T-helper 17 cell (primary cell): ENCODE measurements at places on chromosomes 5 and 9.

GRCh38 chr9:137678202-137678601, 59.4 kb downstream of the EHMT1 start:
- DNase-seq: no peak

DNA sequence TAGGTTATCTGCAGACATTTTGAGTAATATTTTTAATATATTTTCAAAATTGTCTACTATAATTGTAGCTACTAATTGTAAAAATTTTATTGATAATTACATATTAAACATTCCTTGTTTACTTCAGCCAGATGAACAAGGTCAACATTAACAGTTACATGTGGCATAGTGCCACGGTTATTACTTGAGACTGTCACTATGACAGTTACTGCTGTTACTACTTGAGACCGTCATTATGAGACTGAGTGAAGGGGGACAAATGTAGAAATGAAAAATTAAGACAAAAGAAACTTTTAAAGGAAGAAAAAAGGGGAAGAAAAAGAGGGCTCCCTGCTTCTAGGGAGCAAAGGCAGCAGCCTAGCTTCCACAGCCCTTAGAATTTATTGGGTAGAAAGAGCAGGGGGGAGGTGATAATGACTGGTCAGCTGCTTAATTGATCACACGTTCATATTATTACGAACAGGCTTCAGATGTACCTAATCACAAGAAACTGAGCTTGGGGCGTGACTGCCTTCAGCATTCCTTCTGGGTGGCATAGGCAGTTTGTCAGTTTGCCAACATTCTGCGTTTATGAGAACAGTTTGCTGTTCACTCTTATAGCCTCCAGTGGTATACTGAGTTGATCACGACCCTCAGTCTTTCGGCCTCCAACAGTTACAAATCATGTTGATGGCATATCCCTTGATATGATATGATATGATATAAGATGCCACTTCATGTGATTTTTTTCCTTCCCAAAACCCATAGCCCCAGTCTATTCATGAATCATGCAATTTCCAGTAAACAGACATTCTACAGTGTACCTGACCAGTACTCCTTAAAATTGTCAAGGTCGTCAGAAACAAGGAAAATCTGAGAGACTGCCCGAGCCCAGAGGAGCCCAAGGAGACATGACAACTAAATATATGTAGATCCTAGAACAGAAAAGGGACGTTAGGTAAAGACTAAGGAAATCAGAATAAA, 13.1 kb downstream of the MARCHF6 start:
- DNase-seq: no peak

DNA sequence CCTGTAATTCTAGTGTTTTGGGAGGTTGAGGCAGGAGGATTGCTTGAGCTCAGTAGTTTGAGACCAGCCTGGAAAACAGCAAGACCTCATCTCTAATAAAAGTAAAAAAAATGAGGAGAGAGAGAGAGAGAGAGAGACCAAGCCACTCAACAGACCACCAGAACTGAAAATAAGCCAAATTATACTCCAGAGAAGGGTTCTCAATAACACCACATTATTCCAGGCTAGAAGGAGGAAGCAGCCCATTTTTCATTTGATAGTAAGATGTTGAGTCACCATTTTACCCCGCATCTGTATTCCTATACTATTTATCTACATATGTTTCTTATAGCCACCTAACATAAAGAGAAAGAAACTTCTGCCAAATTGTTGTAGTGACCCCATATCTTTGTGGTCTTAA, 134.8 kb downstream of the PCSK5 start:
- DNase-seq: no peak

- no peak for DNase-seq
Observed at GRCh38 chr5:75666801-75667200, 50.4 kb downstream of the POC5 start.

DNA sequence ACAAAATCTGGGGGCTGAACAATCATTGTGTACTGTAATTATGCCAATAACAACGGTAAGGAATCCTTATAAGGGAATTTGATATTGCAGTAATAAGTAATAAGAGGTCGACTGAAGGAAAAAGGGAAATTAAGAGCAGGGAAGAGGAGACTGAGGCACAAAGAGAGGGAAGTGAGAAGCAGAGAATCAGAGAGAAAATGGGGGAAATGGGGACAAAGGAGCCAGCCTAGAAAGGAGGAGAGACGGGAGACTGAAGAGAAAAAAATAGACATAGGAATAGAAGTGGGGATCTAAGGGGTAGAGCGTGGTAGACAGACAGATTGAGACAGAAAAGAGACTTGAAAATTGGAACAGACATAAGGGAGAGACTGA, 518 bp upstream of the ZNF300 start:
- DNase-seq: no peak

DNA sequence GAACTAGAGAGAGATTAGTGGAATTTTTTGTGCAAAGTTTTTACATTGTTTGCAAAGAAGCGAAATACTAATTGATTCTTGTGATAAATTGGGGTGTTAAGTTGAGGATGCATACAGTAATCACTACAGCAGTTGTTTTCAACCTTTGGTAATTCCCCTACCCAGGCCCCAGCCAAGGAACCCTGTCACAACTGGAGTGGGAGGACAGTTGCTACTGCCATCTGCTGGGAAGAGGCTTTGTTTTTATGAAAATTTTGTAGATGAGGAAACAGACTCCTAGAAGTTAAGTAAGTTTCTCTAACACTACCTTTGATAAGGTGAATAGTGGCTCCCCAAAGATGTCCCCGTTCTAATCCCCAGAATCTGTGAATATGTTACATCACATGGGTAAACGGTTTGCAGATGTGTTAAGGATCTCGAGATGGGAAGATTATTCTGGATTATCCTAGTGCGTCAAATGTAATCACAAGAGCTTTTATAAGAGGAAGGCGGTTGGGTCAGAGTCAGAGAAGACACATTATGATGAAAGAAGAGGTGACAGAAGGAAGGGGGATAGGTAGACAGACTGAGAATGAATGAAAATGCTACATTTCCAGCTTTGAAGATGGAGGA, 34.0 kb upstream of the PPP1R2B start:
- DNase-seq: no peak

GRCh38 chr5:150120617-150121447, 34.5 kb upstream of the CSF1R start:
- no peak for DNase-seq

DNA sequence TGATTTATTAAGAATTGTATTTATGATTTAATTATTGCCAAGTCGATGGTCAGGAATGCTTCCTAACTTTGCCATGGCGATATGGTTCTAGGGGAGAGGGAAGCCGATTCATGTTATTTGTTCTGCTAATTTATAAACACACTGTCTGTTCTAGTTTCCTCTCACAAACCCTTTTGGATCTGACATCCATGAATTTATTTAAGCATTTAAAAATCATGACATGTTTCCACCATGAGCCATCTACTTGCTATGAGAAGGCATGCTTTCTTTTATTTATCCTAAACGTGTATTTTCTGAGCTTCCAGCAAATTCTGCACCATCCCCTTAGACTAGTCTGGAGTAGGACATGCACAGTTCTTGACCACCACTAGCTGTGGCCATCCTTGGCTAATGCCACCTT, 136.6 kb upstream of the STC2 start:
- DNase-seq: no peak

DNA sequence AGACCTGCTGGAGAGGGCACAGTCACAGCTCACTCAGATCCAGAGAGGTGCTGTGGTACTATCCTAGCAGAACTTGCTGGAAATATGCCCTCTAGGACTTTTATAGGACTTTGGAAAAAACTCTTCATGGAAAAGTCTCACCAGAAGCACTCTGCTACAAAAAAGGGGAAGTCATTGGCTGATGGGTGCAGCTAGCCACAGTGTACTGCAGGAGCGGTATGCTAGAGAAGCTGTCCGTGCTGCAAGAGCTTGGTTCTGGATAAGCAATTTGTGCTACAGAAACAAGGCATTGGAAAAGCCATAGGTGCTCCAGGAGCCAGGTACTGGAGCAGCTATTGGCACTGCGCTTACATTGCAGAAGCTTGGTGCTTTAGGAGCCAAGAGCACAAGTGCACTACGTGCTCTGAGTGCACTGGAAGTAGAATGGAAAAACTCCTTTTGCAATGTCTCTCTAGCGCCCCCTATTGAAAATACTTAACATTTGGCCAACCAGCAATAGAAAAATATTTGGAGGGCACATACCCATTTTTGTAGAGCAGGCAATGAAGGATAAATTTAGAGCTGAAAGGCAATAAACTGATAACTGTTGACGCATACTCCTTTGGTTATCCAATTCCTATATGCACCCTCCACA, 83.4 kb downstream of the MEGF10 start:
- no peak for DNase-seq

GRCh38 chr5:144390133-144390532, 219.5 kb downstream of the KCTD16 start:
- DNase-seq: no peak

GRCh38 chr5:143592648-143593047, 189.2 kb upstream of the NR3C1 start:
- no peak for DNase-seq

- no peak for DNase-seq
Observed at GRCh38 chr9:3367185-3367584, 158.6 kb downstream of the RFX3 start.

DNA sequence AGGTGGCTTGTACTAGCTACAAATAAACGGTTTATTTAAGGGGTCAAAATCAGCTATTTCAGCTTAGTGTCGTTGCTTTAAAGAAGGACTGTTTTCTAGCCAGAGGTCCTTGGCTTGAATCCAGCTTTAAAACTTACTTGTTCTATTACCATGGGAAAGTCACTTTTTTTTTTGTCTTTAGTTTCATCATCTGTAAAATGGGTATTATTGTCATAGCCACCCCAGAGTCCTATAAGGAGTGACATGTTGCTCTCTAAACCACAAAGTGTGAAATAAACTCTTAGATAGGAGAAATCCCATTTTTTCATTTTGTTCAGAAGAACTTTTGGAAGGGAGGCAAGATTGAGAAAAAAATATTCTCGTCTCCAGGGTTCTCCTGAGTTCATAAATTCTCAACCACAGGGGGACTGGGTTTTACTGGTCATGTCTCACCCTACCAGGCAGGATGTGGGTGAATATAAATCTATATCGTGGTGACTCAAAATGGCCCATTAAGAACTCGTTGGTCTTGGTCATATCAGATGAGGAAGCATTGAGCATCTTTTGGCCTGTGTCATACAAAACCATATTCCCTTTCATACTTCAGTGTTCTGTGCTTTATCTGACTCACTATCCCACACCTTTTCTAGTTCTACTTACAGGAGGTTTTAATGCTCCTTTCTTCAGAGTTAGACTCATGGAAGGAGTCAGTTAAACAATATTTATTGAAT, 202.7 kb upstream of the NR3C1 start:
- no peak for DNase-seq

DNA sequence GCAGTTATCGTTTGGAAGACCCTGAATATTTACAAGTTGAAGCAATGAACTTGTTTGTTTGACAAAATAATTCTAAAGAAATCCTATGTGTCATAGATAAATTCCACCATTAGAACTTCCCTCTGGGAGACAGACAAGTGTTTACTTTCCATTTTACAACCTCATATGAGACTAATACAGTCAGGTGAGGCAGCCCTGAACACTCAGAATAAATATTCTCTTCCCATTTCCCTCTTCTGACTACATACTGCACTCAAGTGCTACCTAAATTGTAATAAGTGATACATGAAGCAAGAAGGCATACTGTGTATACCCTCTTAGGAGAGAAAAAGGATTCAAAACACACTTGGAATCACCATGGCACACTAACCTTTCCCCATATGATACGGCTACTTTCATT, 6.8 kb downstream of the RASEF start:
- DNase-seq: no peak

DNA sequence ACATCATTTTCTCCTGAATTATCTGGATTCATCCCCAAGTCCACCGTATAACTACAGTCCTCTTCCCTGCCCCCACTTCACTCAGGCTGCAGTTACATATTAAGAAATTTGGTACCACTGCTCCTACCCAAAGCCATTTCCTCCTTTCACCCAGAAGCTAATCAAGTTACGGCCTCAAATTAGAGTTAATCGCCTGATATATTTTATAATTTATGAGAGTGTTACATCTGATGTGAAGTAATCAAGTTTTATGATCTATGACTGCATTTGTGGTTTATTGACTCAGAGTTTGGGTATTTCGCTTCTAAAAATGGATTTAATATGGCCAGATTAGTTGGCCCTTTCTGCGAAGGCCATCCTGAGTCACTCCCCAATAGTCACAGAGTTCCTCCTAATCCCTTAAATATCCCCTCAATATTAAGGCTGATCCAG, 223.6 kb upstream of the KIF2A start:
- no peak for DNase-seq

DNA sequence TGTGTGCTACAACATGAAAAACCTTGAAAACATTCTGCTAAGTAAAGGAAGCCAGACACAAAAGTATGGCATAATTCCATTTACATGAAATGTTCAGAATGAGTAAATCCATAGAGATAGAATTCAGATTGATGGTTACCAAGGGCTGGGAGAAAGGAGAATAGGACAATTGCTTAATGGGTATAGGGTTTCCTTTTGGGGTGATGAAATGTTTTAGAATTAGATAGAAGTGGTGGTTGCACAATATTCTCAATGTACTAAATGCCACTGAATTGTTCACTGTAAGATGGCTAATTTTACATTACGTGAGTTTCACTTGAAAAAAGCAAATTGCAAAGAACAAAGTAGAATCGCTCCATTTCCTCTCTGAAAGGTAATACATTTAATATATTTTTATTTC, 43.0 kb upstream of the GAS1 start:
- DNase-seq: no peak

DNA sequence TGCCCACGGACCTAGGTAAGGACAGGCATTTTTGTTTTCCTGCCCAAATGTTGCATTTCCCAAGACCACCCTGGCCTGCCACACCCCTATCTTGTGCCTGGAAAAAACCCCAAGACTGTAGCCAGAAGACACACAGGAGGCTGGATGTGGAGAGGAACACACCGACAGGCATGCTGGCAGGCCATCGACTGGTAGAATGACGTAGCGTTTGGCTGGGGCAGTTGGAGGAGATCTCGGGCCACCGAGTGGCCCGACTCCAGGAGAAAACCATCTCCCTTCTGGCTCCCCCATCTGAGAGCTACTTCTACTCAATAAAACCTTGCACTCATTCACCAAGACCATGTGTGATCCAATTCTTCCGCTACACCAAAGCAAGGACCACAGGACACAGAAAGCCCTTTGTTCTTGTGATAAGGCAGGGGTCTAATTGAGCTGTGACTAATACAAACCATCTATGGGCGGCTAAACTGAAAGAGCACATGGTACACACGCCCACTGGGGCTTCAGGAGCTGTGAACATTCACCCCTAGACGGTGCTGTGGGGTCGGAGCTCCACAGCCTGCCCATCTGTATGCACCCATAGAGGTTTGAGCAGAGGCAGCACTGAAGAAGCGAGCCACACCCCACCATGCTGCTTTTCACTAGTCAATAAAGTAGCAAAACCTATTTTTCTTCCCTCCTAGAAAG, 38.9 kb upstream of the N4BP3 start:
- no peak for DNase-seq

GRCh38 chr9:93280661-93281259, 96.8 kb downstream of the WNK2 start:
- DNase-seq: no peak

GRCh38 chr9:130513078-130513477, 66.3 kb upstream of the FUBP3 start:
- no peak for DNase-seq
